ENCODE measurements at places on chromosomes 2 and 18.

DNA sequence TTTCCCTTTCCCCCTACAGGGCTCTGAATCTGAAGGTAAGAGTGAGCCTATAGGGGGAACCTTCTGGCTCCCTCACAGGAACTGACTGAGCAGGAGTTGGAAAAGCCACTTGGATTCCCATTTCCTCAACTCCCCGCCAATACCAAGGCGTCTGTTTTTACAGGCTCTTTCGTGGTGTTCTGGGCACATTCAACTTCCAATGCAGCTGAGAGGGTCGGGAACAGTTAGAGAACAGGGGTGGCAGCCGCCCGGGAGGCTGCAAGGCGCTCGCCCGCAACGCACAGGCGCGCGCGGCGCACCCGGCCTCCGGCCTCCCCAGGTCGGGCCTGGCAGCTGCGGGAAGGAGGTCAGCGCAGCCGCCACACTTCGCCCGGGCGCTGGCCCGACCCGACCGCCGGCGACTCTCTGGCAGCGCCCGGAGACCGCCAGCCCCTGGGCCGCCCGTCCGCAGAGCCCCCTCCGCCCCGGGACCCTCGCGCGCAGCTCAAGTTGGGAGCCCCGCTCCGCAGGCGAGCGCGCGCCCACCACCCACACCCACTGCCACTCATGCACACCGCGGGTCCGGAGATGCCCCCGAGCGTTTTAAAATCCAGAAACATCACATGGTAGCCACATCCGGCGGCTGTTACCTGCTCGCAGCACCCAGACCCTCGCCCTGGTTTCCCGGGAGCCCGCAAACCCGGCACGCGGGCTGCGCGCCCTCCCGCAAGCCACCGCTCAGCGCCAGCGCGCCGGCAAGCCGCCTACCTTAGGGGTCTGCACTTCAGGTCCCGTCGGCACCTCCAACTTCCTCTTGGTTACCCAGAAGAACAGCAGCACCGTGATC lies 816 bp downstream of the GALNT14 start:
- no peak for DNase-seq

GRCh38 chr18:56532176-56532840 lies 106.1 kb downstream of the TXNL1 start:
- no peak for DNase-seq

- DNase-seq = no peak
Measured at GRCh38 chr2:74555610-74556103, 1.1 kb downstream of the DOK1 start.

DNA sequence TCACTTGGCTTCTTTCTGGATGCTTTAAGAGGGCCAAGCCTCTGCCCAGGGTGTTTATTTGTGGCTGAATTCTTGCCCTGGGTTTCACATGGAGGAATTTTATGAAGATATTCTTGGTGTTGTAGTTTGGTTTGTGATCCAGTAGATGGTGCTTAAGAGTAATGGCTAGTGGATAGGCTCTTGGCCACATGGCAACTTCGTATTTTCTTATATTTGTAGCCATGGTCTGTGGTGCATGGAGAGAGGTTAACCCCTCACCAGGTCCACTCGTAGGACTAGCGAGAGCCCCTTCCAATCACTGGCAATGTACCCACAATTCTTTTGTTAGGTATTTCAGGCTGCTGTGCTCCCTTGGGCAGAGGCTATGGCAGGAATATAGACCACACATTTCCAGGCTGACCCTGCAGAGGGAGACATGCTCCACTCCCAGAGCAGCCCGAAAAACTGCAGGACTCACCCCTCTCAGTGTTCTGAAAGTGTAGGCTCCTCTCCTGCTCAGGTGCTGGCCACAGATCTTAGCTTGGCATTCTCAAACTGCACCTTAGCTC lies 582.1 kb upstream of the SETBP1 start:
- DNase-seq = no peak

DNA sequence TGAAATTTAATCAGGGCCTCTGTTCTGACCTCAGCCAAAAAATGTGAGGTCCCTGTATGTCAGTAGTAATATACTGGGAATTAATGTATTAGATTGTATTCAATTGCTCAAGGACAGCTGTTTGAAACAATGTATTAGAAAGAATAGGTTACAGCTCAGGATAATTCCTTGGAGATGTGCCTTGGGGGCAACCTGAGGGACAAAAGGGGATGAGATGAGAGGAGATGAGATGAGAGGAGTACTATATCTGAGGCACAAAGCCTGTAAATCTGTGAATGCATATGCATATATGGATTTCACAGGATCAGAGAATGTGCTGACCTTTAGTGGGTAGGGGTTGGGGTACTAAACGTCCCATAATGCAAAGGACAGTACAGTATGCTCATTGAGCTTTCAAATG lies 80.9 kb downstream of the NRXN1 start:
- no peak for DNase-seq

GRCh38 chr2:101722864-101723263 lies 25.4 kb downstream of the MAP4K4 start:
- no peak for DNase-seq

GRCh38 chr2:181628590-181629585 lies 28.0 kb downstream of the CERKL start:
- DNase-seq = no peak

DNA sequence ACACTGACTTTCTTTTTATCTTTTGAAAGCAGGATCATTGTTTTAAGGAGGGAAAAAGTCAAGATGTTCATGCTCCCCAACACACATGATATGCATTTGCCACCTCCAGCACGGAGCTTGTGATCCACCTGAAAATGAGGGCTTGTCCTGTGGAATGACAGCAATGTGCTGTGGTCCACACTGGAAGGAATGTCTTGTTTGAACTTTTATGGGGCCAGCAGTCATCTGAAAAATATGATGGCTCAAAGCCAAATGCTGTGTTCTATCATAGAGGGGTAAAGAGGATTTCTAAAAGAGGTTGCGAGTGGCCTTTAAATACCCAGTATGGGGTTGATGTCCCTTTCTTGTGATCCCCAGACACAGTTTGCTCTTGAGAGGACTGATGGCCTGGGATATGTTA lies 226.5 kb upstream of the SPRED2 start:
- DNase-seq = no peak

DNA sequence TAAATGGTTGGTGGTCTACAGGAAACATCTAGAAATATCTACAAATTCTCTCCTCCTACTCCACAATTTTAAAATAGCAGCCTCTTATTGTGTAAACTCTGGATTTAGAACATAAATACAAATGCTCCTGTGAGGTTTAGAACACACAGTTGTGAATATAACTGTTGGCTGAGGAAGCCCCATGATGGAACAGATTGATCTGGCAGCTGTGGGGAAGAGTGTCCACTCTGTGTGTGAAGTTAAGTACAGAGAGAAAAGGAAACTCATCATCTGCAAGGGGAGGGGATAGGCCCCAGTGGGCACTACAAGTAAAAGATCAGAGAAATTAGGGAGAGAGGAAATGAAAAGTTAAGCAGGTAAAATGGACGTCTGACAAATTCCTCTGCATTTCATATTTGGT lies 422.7 kb upstream of the FSHR start:
- DNase-seq = no peak

GRCh38 chr2:109331896-109332848 lies 203.2 kb downstream of the SH3RF3 start:
- DNase-seq = no peak

- DNase-seq = no peak
Measured at GRCh38 chr2:11719230-11719977, 27.0 kb upstream of the LPIN1 start.

GRCh38 chr2:167279810-167280209 lies 391.5 kb downstream of the XIRP2 start:
- no peak for DNase-seq

GRCh38 chr18:13447621-13448334 lies 229.2 kb downstream of the LDLRAD4 start:
- DNase-seq = no peak

DNA sequence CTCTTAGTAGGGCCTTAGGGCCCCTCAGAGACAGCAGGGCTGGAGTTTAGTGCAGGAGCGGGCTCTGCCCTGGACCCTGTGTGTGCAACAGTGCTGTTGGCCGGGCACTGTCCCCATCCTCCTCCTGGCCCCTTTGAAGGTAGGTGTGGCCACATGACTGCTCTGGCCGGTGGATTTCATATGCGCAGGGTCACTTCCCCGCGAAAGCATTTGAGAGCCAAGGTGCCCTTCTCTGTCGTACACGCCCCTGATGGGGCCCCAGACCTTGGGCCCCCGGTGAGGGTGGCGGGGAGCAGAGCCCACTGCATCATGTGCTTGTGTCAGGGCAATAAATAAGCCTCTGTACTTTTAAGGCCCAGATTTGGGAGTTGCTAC lies 15.5 kb downstream of the TMEM177 start:
- no peak for DNase-seq

DNA sequence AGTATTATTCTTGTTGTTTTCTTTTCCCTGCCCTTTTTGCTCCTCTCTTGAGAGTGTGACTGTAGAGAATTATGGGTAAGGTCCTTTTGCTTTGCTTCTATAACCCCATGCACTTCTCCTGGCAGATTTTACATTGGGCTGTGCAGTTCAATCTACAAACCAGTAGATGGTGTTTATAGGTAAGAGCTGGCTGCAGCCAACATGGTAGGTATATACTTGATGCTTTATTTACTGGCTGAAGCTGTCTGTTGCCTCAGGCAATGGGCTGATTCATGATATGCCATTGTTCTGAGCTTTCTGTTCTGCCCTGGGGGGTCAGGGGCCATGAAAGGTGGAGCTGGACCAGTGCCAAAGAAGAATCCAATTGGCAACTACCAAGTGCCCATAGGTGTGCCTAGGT lies 48.3 kb upstream of the MYL1 start:
- no peak for DNase-seq

DNA sequence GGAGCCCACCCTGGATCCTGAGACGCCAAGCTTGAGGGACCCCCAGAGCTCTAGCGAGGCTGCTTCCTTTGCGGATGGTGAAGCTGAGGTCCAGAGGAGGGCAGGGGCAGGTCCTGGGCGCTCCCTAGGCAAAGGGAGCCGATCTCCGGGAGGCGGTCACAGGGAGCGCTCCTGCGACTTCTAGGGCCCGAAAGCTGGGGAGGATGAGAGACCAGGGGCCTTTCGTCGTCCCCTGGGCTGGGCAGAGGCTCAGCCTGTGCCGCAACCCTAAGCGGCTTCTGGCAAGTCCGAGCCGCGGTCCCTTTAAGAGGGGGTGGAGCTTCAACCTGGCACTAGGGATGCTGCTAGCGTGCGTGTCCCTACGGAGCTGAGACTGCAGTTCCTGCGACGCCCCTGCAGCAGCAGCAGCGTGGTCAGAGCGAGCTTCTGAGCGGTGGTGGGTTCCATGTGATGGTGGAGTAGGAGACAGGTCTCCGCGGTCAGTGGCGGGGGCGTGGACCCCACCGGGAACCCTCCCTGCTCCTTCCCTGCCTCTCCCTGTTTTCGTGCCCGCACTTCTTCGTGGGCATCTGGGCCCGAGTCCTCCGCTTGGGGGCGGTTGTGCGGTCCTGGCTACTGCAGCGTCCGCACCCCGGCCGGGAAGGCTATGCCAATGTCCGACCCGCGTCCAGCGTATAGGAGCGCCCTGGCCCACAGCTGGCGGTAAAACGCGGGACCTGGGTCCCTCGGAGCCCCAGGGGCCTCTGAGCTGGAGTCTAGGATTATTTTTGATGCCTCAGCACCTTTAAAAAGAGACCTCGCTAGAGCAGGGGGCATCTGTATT lies 154.6 kb downstream of the CCDC74A start:
- DNase-seq = peak; percentile 43

GRCh38 chr2:142803158-142803557 lies 74.3 kb upstream of the KYNU start:
- no peak for DNase-seq

GRCh38 chr18:9177031-9177430 lies 40.5 kb downstream of the ANKRD12 start:
- no peak for DNase-seq

GRCh38 chr2:152861349-152861942 lies 143.0 kb downstream of the ARL6IP6 start:
- no peak for DNase-seq

DNA sequence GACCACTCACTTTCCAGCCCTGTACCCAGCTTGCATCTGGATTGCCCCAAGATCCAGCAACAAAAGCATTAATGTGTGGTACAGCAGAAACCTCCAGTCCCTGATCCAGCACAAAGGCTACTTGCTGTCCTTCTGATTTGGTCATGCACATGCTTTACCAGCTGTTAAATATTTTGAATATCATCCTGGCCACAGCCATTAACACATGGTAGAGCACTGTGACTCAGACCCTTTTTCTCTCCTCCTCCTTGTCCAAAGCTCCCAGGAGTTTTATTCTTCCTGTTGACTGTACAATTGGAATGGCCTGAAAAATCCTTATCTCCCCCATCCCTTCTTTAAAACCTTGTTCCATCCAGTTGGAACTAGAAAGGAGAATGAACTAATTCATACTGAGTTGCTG lies 419.7 kb upstream of the TNP1 start:
- no peak for DNase-seq

DNA sequence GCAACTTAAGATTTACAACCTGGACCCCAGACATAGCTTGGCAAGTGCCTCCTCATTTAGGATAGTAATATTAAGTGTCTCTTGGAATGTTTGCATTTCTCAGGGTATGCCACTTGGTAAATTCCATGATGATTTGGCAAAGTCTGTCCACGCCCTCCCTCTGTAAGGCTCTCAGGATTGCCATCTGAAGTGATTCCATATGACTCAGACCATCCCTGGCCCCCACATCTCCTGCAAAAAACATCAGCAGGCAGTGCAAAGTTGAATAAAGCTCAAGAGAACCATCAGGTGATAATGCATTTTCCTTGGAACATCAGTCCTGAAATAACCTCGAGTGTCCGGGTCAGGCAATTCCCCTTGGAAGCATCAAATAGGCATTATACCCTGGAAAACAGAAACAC lies 27.1 kb upstream of the PIEZO2 start:
- DNase-seq = no peak

DNA sequence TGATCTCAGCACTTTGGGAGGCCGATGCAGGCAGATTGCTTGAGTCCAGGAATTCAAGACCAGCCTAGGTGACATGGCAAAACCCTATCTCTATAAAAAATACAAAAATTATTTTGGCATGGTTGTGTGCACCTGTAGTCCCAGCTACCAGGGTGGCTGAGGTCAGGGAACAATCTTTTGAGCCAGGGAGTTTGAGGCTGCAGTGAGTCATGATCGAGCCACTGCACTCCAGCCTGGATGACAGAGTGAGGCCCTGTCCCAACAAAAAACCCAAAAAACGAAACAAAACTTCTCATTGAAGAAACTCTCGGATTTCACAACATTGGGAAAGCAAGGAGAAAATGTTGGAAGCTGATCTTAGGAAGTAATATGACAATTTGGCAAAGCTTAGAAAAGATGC lies 317.3 kb upstream of the MGAT5 start:
- no peak for DNase-seq

DNA sequence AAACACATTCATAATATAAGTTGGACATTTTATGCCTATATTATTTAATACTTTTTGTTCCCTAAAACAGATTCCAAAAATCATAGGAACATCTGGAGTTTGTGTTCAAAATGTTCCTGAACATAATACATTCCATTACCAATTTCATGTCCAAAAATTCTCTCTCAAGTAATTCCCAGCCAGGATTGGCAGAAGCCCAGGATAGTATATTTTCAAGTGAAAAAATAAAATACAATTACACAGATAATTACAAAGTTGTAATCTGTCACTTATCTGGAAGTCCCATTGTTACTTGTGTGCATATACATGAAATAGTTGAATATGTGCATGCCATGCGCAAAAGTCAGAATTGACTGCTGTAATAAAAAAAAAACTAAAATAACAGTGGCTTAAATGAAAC lies 5.2 kb upstream of the SCN7A start:
- DNase-seq = no peak

Measured in T-helper 17 cell (primary cell).